ENCODE measurements at places on chromosomes 6 and 20.

DNA sequence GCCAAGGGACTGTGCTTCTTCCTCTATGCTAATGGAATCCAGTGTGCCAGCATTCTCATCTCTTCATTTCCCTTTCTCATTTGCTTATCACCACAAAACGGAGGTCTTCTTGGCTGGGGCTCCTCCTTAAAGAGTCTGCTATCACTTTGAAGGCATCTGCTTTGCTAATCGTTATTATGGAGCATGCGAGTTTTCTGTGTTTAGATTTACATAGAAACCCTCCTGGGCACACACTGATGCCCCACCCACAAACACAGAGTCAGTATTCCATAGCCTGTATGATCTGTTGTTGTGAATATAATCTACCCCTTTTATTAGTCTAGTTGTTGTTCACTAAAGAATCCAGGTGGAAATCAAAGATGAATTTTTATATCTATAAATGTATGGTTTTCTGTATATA, 83.4 kb upstream of the XRN2 start:
- DNase-seq, result no peak

DNA sequence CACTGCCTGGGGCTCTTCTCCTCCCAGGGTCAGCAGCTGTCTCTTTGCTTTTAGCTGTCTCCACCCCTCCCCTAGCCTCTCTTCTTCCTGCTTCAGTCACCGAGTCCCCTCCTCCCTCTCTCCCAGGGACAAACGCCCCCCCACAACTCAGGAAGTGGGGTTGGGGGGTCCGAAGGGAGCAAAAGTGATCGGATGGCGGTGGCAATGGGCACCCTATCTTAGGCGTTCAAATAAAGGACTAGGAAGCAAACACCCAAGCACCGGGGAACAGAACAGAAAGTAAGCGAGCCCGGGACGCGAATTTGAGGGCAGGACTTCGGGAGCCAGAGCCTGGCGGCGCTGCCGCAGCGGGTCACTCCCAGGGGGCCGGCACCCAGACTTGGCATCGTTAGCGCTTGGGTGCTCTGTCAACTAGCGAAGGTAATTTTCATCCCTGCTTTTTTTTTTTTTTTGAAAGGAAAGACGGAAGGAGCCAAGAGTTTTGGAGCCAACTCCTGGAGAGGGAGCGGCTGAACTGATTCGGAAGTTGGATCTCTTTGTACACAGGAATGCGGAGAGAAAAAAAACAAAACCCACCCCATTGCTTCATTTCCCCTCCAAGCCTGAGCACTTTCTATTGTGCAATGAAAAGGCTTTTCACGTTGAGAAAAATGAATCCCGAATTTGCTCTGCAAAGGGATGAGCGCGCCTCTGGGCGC, 815 bp upstream of the ITPR3 start:
- DNase-seq, result peak; percentile 33

DNA sequence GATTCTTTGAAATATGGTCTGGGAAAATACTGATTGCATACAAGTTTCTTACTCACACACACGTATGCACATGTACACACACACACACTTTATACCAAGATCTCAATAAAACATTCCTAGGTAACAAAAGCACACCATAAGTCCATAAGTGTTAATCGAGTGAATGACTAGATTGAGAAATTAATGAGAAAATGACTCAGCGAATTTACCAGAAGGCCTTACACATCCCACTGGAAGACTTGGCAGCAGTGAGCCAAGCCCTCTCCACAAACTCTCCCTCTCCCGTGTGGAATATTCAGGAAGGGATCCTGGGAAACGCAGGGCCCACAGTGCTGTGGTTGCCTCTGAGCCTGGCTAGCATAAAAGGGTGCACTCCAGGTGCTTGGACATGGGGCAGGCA, 227.2 kb downstream of the LY86 start:
- no peak for DNase-seq

DNA sequence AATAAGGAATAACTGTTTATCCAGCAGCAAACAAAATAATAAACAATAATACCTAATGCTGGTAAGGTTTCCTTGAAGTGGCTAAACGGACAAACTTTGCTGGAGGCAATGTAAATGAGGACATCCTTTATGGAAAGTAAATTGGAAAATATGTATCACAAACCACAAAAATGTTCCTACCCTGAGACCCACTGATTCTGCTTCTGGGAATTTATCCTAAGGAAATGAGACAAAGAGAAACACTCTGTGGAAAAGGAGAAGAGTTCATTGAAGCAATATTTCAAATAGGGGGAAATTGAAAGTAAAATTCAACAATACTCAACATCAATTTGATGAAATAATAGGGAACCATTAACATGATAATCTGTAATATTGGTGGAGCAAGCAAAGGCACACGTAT, 37.9 kb downstream of the MAFB start:
- DNase-seq, result no peak

- no peak for DNase-seq
Observed at GRCh38 chr6:23940466-23940865, 185.5 kb upstream of the NRSN1 start.

DNA sequence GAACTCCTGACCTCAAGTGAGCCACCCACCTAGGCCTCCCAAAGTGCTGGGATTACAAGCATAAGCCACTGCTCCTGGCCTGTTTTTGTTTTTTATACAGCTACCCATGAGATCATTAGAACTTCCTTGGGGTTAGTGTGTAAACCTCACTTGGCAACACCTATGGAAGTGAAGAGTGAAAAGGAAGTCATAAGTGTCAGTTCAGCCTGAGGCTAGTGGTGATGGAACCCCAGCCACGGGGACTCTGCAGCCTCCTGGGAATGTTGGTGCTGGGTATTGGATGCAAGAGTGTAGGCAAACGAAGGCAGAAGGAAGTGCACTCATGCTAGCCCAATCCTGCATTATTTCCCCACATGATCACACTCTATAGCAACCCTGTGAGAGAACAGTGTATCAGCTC, 33.6 kb upstream of the FUCA2 start:
- DNase-seq, result no peak

DNA sequence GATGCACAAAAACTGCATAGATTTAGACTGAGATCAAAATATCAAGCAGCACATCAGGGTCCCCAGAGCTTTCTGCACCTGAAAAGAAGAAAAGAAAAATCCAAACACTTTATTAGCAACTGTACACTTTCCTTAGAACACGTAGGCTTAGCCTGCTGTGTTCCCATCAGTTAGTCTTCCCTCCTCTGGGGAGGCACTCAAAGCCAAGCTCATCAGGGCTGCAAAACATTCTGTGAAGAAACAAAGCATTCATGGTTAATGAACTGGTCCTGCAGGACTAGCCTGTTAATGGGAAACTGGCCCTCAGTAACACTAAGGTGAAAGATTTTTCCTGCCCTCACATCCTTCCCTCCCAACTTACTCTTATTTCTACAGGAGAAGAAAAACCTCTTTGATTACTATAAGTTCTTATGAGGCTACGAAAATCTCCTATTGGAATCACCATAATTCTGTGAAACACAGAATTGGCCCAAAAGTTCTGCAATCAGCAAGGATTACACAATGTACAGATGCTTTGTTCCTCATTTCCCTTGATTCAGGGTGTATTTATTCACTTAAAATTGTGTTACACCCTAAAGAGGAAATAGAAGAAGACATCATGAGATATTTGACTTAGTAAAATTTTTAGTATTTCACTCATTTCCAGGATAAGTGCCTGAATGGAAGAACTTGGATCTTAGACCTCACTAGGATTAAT, 901.0 kb upstream of the MAP3K7 start:
- no peak for DNase-seq

DNA sequence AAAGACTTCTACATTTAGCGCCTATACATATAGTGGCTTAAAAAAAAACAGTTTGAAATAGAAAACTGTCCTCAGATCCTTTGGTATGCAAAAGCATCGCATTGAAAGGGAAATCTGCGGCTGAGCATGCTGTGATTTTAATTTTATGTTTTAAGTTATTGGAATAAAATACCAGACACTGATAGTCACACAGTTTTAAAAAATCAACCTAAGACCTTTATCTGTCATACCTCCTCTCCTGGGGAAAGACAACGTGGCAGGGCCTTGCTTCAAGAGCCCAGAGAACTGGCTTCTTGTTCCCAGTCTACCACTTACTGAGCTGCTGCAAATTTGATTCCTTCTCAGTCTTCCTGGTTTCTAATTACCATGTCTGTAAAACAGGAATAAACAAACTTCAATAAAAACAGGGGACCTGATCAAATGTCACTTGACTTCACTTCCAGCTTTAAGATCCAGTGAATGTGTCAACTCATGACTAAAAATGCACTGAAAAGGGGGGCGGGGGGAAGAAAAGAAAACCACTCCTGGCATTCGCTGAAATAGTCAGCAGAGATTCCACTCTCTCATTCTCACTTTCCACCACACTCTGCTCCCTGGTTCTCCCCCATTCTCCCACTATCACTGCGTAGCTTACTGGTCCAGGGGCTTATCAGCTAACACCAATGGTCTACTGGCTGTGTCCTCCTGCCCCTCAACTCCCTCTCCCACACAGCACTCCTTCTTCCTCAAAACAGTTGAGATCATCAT, 494.7 kb upstream of the MARCKS start:
- no peak for DNase-seq

DNA sequence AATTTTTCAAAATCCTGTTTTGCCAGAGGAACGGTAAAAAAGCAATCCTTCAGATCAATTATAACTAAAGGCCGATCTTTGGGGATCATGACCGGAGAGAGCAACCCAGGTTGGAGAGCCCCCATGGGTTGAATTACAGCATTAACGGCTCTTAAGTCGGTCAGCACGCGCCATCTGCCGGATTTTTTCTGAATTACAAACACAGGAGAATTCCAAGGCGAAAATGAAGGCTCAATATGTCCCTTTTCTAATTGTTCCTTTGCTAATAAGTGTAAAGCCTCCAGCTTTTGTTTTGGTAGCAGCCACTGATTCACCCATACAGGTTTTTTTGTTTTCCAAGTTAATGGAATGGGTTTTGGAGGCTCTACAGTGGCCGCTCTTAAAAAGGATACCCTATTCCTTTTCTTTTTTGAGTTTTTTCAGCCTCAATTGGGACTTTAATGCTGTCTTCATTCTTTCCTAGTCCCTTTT, 16.9 kb upstream of the PTCRA start:
- DNase-seq, result peak; percentile 62

DNA sequence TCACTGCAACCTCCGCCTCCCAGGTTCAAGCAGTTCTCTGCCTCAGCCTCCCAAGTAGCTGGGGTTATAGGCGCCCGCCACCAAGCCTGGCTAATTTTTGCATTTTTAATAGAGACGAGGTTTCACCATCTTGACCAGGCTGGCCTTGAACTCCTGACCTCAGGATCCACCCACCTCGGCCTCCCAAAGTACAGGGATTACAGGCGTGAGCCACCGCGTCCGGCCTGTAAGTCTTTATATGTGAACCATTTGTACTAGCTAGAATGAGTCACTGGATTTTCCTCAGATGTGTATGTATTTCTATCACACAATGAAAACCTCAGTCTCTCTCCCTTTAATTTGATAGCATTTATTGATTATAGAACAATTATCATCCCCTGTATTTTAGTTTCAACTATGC, 34.0 kb downstream of the ITCH start:
- no peak for DNase-seq

DNA sequence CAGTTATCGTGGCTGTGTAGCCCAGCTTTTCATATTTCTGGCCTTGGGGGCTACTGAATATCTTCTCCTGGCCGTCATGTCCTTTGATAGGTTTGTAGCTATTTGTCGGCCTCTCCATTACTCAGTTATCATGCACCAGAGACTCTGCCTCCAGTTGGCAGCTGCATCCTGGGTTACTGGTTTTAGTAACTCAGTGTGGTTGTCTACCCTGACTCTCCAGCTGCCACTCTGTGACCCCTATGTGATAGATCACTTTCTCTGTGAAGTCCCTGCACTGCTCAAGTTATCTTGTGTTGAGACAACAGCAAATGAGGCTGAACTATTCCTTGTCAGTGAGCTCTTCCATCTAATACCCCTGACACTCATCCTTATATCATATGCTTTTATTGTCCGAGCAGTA, 475 bp downstream of the OR2B6 start:
- no peak for DNase-seq

GRCh38 chr6:16301511-16301910, 63.1 kb downstream of the GMPR start:
- no peak for DNase-seq

- DNase-seq, result no peak
Observed at GRCh38 chr6:48747040-48747439, 636.0 kb upstream of the PTCHD4 start.

GRCh38 chr20:1875762-1876161, 19.4 kb upstream of the SIRPA start:
- DNase-seq, result no peak

- DNase-seq, result no peak
Observed at GRCh38 chr6:119148825-119149525, 70.5 kb upstream of the FAM184A start.

Measured in CD4-positive, alpha-beta memory T cell (primary cell).